NCI-H187 treated with DMSO at 0.1 percent for 48 hours (cell line): ENCODE measurements at places on chromosomes 1 and 21.

- DNase-seq, result no peak
Observed at GRCh38 chr1:41583658-41584547, 99.4 kb upstream of the EDN2 start.

DNA sequence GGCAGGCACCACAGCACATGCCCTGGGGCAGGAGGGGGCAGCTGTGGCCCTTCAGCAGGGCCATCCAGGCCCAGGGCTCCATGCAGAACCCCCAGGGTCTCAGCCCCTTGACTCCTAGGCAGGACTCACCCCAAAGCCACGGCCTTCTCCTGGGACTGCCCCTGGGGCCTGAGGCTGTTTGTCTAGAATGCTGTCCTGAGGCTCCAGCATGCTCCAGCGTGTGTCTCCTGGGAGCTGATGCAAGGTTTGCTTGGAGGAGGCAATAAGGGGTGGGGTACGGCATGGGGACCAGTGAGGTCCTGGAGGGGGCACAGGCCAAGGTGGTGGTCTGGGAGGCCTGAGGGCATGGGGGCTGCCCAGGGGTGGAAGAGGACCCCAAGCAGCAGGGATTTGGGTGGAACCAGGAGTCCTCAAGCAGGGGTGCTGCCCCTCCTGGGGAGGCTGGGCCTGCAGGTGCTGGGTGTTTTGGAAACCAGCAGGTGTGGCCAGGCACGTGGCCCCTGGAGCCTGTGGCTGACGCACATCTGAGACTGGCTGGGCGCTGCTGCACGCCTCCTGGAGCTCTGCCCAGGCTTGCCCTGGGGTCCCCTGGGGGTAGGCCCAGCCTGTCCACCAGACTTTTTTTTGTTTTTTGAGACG lies 7.8 kb upstream of the CALML6 start:
- no peak for DNase-seq

DNA sequence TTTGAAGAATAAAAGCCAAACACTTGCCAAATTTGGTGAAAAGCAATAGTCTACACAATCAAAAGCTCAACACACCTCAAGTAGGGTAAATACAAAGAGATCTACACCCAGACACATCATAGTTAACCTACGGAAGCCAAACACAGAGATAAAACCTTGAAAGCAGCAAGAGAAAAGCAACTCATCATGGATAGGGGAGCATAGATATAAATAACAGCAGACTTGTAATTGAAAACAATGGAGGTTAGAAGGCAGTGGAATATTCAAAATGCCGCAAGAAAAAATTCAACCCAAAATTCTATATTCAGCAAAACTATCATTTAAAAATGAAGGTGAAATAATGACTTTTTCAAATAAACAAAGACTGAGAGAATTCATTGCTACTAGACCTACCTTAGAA lies 105.1 kb downstream of the ITSN1 start:
- no peak for DNase-seq

GRCh38 chr1:42756956-42757891 lies 9.6 kb downstream of the P3H1 start:
- no peak for DNase-seq

- DNase-seq, result no peak
Observed at GRCh38 chr1:157639800-157640199, 41.9 kb upstream of the FCRL4 start.

GRCh38 chr1:110674337-110675059 lies at the start of gene KCNA3:
KCNA3 (minus strand) TSS chr1:110674940; CDS start chr1:110674809, 131 bp downstream.
- DNase-seq, result no peak

GRCh38 chr1:22709891-22710700 lies 543 bp upstream of the EPHB2 start:
- no peak for DNase-seq

GRCh38 chr1:194570476-194570875 lies 1384.1 kb upstream of the B3GALT2 start:
- DNase-seq, result no peak

- no peak for DNase-seq
Observed at GRCh38 chr1:164588516-164589341, 29.7 kb downstream of the PBX1 start.

DNA sequence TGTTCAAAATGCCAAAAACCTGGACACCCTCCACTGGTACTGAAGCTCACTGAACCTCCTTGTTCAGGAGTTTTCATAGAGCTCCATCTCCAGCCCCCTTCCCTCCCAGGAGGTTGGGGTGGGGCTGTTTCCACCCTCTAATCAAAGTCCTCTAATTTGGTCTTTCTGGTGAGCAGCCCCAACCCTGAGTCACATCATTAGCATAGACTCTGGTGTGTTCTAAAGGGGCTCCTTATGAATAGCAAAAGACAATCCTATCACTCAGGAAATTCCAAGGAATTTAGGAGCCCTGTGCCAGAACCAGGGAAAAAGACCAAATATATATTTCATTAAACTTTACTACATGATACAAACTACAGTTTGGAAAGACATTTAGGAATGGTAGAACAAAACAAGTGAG lies 13.2 kb upstream of the UBE4B start:
- DNase-seq, result no peak

DNA sequence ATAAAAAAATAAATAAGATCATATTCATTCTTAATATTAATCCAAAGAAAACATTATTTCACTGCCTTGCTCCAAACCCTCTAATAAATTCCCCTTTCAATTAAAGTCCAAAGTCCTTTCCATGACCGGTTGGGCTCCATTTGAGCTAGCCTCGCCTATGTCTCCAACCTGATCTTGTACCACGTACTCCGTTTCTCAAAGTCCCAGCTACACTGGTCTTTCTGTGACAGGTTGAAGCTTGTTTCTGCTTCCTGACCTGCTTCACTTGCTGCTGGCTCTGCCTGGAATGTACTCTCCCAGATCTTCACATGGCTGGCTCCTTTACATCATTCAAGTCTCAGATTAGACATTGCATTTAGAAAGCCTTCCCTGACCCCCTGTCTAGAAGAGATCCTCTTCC lies 16.4 kb downstream of the RPL5 start:
- no peak for DNase-seq

DNA sequence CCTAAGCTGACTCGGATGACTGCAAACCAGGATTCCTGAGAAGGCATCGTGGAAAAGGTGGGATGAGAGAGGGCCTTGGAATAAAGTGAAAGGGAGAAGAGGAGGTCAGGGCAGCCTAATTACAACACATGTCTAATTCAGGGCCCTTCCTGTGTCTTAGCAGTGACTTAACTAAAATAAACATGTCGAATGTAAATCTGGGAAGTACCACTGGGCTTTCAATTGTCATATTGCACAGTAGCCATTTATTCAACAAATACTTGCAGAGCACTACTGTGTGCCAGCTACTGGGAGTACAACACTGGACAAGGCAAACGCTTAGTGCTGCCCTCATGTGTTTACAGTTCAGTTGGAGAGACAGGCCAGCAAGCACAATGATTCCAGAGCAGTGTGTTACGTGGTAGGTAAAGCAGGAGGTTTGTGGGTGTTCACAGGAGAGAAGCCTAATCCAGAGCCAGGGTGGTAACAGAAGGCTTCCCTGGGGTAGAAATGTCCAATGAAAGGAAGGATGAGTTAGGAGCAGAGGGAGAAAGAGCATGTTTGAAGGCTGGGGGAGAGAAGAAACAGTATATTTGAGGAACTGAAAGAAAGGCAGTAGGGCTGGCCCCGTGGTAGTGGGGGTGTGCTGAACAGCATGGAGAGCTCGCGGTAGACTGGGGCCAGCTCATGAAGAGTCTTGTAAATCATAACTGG lies 38.0 kb upstream of the RASAL2 start:
- DNase-seq, result no peak

DNA sequence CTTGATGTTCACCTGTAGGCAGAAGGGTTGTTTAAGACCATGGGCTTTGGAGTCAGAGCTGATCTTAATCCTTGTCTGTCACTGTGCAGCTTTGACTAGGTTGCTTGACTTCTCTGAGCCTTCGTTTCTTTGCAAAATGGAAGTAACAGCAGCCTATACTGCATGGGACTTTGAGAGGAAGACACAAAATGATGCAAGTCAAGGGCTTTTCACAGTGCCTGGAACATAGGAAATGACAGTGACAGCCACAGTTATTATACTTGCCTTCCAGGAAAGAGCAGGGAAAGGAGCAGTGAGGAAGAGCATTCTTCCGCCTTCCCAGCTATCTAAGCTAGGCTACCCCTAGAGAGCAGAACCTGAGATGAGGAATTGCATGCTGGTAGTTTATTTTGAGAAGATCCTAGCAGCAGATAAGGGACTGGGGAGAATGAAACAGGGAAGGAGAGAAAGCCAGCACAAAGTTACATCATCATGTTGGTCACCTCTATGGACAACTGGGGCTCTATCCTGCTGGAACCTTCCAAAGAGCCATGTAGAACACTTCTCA lies 3.1 kb downstream of the CSF3R start:
- DNase-seq, result no peak

DNA sequence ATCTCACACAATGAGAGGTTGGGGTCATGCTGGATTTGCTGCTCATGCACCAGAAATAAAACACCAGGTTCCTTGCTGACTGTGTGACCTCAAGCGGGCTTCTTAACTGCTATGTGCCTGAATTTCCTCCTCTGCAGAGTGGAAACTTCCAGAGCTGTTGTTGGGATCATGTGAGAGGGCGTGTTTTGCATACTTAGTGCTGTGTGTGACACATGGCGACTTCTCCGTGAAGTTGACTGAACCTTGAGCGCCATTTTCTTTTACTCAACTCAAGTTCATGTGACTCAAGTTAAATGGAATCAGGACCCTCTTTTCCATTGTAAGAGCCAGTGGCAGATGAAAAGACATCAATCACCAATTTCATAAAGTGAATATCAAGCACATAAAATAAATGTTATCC lies 224.0 kb downstream of the KIF26B start:
- DNase-seq, result no peak

DNA sequence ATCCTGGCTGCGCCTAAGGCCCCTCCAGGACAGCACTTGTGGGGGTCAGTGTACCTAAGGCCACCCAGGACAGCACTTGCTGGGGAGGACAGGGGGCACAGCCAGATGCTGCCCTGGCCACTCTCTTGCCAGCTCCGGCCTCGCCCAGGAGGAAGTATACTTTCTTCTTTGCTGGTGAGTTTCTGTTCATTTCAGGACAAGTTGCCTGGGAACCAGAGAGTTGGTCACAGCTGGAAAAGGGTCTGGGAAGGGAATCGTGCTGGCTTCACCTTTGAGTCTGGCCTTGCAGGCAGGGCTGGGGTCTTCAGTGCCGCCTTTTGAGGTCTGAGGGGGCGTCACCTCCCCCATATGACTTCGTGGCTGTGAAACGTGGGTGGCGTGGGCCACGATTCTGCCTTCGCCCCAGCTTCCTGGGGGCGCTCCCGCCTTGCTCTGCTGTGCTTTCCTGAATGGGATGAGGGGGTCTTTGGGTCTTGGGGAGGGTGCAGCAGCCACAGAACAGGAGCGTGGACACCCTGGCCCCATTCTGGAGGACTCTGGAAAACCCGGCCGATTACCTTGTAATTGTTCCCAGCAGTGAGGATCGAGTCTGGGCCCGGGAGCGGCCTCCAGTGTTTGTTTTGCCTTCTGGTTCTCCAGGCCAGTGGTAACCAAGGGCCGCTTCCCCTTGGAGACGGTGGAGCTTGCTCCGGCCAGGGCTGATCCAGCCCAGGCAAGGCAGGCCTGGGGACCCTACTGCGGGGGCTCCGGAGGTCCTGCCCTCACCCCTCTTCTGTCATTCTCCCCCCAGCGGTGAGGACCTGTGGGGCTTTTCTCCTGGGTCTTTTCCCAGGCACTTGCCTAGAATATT lies 45.9 kb downstream of the SPSB1 start:
- DNase-seq, result no peak

DNA sequence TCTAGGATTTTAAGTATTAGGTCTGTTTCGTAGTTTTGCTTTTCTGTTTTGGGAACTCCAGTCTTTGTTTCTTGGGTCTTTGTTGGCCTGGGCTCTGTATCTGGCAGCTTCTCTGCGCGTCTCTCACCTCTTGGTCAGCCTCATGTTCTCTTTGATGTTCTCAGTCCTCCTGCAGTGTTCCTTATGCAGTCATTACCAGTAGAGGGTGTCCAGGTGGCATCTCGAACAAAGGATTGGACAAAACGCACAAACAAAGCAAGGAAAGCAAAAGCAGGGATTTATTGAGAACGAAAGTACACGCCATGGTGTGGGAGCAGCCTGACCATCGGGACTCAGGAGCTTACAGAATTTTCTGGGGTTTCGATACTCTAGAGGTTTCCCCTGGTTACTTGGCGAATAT lies 133.7 kb upstream of the COL6A1 start:
- DNase-seq, result no peak

DNA sequence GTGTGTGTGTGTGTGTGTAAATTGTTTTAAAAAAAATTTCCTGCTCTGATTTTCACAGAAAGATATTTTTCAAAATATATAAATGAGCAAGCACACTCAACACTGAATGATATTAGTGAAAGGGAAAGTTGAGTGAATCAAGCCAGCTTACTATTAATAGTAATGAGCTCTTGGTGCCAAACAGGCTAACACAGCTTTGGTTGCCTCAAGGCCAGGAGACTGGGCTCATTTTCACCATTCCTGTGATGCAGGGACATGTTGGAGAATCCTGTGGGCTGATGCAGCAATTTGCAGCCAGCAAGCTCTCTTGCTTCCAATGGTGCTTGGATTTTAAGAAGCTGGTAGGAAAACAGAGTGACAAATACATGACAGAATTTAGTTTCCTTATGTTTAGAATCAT lies 30.2 kb downstream of the PLA2G4A start:
- DNase-seq, result no peak

- DNase-seq, result no peak
Observed at GRCh38 chr1:71116729-71117128, 35.9 kb upstream of the ZRANB2 start.

DNA sequence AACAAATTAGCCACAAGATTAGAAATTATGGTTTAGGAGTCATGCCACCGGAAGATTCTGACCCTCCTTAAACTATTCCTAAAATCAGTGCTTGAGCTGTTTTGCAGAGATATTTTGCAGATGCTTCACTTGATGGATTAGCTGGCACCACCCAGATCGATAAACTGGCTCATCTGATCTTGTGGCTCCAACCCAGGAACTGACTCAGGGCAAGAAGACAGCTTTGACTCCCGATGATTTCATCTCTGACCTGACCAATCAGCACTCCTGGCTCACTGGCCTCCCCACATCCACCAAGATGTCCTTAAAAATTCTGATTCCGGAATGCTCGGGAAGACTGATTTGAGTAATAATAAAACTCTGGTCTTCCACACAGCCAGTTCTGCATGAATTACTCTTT lies 221.6 kb downstream of the RHOU start:
- no peak for DNase-seq

DNA sequence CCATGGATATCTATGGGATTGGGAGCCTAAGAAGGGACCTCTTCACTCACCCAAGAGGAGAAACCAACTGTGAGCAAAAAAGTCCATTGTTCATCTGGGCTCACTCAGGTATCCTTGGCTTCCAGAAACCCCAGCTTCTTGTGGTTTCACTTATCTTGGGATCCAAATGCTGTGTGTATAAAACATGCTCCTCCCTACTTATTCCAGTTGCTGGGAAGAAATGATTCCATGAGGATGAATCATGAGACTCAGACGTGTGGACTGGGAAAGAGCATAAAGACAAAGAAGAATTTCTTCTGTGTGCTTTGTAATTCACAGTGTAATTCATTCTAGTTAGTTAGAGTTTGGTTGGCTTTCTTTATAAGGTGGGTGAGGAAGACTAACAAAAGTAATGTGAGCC lies 283.7 kb downstream of the ZNF648 start:
- DNase-seq, result no peak

GRCh38 chr1:12446593-12446992 lies 171.4 kb downstream of the DHRS3 start:
- no peak for DNase-seq
